Mesenteric fat pad (tissue), 1 donor: ENCODE measurements at places on chromosomes 6 and 20.

DNA sequence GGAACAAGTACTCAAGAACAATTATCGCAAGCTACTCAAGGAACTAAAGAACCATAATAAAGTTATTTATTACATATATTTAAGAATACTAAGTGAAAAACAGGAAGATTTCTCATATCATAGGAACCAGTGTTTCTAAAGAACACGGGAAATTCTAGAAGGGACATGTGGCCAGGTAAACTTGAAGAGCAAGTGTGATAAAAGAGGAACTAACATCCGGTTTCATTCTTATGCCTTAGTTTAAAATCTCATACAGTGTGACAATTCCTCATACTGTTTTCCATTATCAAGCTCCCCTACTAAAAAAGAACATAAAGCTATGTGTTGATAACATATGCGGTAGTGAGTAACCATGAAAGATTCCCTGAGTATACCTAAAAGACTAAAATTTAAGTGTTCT lies 163.5 kb upstream of the SHLD1 start:
- DNase-seq: no peak

- DNase-seq: no peak
Observed at GRCh38 chr6:143258945-143259344, 191.6 kb downstream of the ADAT2 start.

GRCh38 chr6:13368731-13369115 lies 40.4 kb upstream of the TBC1D7 start:
- no peak for DNase-seq

DNA sequence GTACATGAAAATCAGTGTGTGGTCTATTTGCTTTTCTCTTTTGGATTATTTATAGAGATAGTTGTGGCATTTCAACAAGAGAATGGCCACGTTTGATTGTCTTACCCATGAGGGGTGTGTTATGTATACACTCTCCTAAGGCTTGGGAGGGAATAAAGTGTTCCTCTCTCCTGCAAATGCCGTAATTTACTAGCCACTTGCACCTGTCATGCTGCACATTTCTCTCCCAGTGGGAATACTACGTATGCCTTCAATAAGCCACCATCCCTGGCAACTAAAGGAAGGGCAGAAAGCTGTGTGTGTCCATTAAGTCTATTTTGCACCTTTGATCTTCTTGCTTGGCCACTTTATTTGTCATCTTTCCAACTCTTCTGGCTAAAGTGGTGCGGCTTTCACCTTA lies 541.2 kb downstream of the QKI start:
- no peak for DNase-seq

DNA sequence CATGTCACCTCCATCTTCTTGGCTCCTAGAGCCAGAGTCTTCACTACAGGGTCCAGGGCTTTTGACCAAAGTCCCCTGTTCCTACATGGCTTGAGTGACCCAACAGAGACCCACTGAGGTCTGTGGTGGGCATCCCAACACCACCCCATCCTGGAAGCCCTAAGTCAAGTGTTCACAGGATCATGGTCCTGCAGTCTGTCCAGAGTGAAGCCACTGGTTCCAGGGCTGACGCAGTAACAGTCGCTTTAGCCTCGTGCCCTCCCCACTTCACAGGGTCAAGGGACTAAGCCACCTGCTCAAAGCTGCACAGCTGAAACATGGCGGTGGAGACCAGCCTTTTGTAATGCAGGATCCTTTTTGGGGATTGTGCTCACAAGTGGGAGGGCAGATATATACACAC lies 133.9 kb downstream of the JPH2 start:
- no peak for DNase-seq
